ENCODE measurements at places on chromosomes 7 and 10. TPM values are rescaled to one million over a fixed set of nuclear protein-coding genes. Genes with fewer than 3 reads are reported as not detected.
A peak's percentile ranks its signal among the peaks of the same experiment; 100 is the strongest.

GRCh38 chr7:127828843-127829500 is 177.0 kb downstream of the SND1 start:
- no peak overlapping the region for H3K4me3 ChIP-seq
- DNase-seq = no peak
- peaks cover 4% of the 10 kb centered on the region for H3K4me1 ChIP-seq
- no peak overlapping the region for H3K27ac ChIP-seq
- peaks cover 1% of the 10 kb centered on the region for H3K36me3 ChIP-seq

DNA sequence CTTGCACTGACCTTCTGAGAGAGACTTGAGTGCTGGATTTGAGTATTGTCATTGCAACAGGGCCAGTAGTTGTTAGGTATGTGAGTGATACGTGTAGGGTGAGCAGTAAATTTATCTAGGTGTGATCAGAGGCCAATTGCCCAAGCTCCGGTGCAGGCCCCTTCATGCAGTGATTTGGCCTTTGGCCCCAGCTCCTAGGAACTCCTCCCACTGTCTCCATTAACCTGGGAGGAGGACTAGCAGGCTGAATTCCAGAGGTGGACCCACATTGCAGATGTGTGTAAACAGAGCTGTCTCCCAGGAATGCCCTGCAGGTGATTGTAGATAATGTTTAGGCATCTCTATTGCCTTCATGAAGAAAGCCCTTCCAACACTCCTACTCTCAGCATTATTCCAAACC is 19.5 kb downstream of the TCF7L2 start:
- H3K27ac ChIP-seq = no peak overlapping the region
- H3K27me3 ChIP-seq = no peaks in the 10 kb centered on the region
- no peak for DNase-seq
- H3K4me3 ChIP-seq = no peak overlapping the region
- H3K36me3 ChIP-seq = no peaks in the 10 kb centered on the region

DNA sequence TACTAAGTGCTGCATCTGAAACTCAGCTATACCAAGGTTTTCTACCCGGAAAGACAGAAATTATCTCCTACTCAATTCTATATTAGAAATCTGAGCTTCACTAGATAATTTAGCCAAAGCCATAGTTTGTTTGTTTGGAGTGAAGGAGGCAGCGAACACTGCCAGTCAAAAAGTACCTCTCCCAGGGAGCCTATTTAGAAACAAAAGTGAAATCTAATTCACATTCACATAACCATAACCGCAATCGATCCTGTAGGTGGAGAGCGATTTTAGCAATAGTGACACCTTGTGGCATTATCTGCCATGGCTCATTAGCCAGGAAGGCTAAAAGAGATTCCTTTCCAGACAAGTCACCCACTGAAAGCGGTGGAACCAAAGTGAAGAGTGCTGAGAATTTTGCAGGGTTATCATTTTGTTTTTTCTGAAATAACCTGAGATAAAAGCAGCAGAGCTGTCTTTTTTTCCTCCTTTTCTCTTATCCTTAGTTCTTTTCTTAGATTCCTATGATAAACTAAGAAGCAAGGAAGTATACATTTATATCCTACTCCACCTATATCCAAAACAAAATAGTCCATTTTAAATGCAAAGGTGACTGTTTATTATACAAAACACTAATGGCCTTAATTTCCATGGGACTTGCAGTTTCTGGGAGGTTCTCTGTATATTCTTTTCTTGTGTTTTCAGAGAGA is 83.7 kb upstream of the BET1 start:
- DNase-seq = no peak
- H3K27me3 ChIP-seq = no peaks in the 10 kb centered on the region
- H3K4me3 ChIP-seq = no peak overlapping the region
- H3K4me1 ChIP-seq = no peaks in the 10 kb centered on the region
- H3K27ac ChIP-seq = no peak overlapping the region
- no peaks in the 10 kb centered on the region for H3K36me3 ChIP-seq

DNA sequence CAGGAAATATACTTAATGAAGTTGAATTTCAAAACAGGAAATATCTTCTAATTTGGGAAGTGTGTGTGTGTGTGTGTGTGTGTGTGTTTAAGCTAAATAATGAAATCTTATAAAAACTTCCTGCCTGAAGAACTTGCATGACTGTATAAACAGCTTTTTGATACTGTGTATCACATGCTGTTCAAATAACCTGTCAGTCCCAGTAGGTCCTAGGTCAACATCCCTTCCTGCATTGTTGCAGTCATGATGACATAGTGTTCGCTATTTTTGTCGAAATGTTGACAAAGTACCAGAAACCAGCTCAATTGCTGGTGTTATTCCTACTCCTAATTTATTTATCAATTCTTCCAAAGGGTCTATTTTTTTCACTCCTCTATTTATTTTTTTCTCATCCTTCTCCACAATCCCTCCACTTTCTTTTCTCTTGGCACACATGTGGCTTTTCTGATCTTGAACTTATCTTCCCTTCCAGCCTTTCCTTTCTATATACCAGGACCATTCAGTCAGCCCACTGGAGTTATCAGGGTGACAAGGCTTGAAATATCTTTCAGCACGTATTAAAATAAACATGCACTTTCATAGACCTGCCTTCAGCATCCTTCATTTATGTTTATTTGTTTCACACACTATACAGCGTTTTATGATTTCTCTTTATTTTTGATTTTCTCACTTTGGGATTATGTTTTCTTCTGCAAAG is 115.8 kb downstream of the PLXDC2 start:
- peaks cover 10% of the 10 kb centered on the region for H3K4me1 ChIP-seq
- no peak overlapping the region for H3K4me3 ChIP-seq
- H3K27me3 ChIP-seq = no peaks in the 10 kb centered on the region

DNA sequence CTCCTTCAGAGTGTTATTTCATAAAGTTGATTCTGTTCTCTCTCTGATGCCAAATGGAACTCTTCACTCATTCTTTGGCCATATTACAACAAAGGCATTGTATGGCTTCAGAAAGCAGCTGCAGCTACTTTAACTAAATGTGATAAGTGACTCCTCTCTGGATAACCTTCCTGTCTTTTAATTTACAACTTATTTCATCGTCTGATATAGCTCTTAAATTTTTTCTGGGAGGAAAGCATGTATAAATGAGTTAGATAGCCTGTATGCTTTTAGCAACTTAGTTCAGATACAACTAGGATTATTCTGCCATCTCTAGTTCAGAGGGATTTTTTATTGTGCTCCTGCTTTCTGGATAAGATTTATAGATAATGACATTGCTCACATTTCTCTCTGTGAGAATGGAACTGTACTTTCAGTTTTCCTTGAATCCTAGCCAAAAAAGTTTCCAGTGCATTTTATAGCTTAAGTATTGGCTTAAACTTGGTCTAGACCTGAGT is 57.5 kb downstream of the KLHDC10 start:
- DNase-seq = peak; percentile 84
- H3K4me1 ChIP-seq = peaks cover 30% of the 10 kb centered on the region
- H3K4me3 ChIP-seq = no peak overlapping the region
- no peak overlapping the region for H3K27ac ChIP-seq
- no peaks in the 10 kb centered on the region for H3K27me3 ChIP-seq

GRCh38 chr7:137850571-137850970 is 3.8 kb upstream of the DGKI start:
- no peak overlapping the region for H3K4me3 ChIP-seq
- DNase-seq = no peak
- H3K27me3 ChIP-seq = no peaks in the 10 kb centered on the region

DNA sequence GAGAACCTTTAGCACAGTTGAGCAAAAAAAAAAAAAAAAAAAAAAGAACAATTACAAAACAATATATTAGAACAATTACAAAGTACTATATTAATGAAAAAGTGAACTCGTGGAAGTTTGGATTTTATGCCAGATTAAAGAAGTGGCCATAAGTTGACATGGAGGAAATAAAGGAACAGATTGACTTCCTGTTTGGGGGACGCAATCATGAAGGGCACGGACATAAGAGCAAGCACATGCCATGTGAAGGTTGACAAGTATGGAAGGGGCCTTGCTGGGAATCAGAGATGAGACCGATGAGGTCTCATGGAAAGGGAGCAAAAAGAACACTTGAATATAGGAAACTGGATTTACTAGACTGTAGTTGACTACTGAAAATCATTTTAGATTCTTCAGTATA is 61.7 kb downstream of the ICA1 start:
- DNase-seq = no peak
- no peaks in the 10 kb centered on the region for H3K36me3 ChIP-seq
- H3K27me3 ChIP-seq = no peaks in the 10 kb centered on the region
- no peak overlapping the region for H3K27ac ChIP-seq

GRCh38 chr7:143289421-143289820 is 1.3 kb downstream of the CASP2 start:
- H3K27me3 ChIP-seq = no peaks in the 10 kb centered on the region
- H3K4me3 ChIP-seq = no peak overlapping the region
- peaks cover 23% of the 10 kb centered on the region for H3K36me3 ChIP-seq
- peaks cover 10% of the 10 kb centered on the region for H3K4me1 ChIP-seq

DNA sequence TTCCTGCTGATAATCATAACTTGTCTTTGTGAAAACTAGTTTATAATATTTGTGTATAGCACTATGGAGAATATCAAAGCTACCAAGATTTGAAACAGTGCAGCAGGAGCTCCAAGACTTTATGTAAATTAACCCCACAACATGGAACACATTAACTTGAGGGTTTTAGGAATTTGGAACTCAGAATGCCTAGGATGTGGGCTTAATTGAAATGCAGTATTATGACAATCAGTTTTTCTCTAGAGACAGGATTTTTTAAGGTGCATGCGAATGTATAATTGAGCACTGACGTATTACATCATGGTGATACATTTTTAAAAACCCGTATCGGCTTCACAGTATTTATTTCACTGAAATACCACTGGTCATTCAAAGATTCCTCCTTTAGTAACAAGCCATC is 313.1 kb upstream of the DGKB start:
- no peaks in the 10 kb centered on the region for H3K27me3 ChIP-seq
- no peak for DNase-seq
- H3K36me3 ChIP-seq = no peaks in the 10 kb centered on the region
- H3K4me1 ChIP-seq = no peaks in the 10 kb centered on the region
- H3K4me3 ChIP-seq = no peak overlapping the region

DNA sequence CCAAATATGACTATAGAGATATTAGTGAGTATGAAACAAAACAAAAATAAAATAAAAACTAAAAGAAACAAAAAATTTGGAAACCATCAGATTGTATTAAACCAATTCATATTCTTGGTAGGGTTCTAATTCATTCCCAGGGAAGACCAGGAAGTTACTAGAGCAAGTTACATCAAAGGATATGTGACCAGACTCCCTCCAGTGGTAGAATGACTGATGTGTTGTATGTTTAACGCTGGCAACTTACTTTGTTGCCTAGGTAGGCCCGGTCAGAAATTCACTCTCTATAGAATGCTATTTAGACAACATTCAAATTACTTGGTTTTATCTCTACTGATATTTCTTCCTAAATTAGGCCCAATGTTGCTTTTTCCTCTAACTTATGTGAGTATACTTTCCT is 5.2 kb downstream of the PHYHIPL start:
- no peak overlapping the region for H3K27ac ChIP-seq
- no peak overlapping the region for H3K4me3 ChIP-seq
- H3K4me1 ChIP-seq = no peaks in the 10 kb centered on the region
- no peaks in the 10 kb centered on the region for H3K36me3 ChIP-seq

DNA sequence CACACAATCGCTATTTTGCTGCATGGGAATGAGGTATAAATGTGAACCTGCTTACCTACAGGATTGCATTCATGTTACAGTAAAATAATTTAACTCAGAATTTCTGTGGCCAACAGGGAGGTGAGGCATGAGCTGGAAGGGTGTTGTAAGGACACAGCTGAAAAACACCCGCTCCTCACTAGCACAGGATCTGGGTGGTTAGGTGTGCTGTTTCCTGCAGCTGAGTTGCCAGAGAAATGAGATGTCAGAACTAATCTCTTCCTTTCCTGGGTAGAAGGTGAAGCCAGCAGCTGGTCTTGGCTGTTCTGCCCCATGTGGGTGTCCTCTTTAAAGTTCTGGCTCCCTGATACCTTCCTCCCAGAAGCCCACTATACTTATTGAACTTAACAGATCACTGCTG is 39.0 kb upstream of the ZNF438 start:
- no peaks in the 10 kb centered on the region for H3K27me3 ChIP-seq
- H3K27ac ChIP-seq = no peak overlapping the region
- H3K4me3 ChIP-seq = no peak overlapping the region
- DNase-seq = no peak

GRCh38 chr7:77208416-77208815 is 8.8 kb upstream of the FGL2 start:
- DNase-seq = no peak
- no peak overlapping the region for H3K27ac ChIP-seq
- no peak overlapping the region for H3K4me3 ChIP-seq

GRCh38 chr10:69721690-69722310 is 79.9 kb upstream of the COL13A1 start:
- H3K36me3 ChIP-seq = no peaks in the 10 kb centered on the region
- H3K4me3 ChIP-seq = no peak overlapping the region
- peak; percentile 38 for DNase-seq
- H3K27me3 ChIP-seq = no peaks in the 10 kb centered on the region

DNA sequence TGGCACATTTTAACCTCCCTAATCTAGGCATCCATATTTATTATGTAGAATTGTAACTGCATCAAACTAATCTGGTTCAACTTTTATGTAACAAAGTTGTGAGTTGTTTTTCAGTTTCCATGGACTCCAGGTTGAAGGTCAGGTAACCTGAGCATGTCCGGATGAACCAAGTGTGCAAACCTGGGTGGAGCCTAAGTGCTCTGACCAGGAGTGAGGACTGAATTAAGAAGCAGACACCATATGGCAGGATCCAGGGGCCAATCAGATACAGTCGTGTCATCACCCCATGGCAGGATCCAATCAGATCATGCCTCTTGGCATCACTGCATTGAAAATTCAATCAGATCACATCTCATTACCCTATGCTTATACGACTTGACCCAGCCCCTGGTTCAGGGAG is 41.2 kb upstream of the PHYHIPL start:
- no peak overlapping the region for H3K27ac ChIP-seq
- no peaks in the 10 kb centered on the region for H3K27me3 ChIP-seq
- H3K36me3 ChIP-seq = no peaks in the 10 kb centered on the region
- no peaks in the 10 kb centered on the region for H3K4me1 ChIP-seq

- no peak overlapping the region for H3K27ac ChIP-seq
- DNase-seq = peak; percentile 69
- no peaks in the 10 kb centered on the region for H3K27me3 ChIP-seq
- H3K4me3 ChIP-seq = no peak overlapping the region
Observed at GRCh38 chr10:76017733-76018433, 586.5 kb downstream of the LRMDA start.

Gene ITGA8
- total RNA-seq = 124 TPM

Gene GJD4
- total RNA-seq = not detected

Gene TMEM176A
- total RNA-seq = 33.1 TPM

Gene SMKR1
- 3.6 TPM for total RNA-seq

Gene PNLIPRP2
- total RNA-seq = not detected

Measured in lung (tissue), 17 donors.